ENCODE measurements at places on chromosomes 12 and 14.

- peak; percentile 14 for DNase-seq
Observed at GRCh38 chr12:112537710-112538396, 119.1 kb downstream of the PTPN11 start.

GRCh38 chr14:103313704-103314103 is 20.3 kb upstream of the EIF5 start:
- no peak for DNase-seq

DNA sequence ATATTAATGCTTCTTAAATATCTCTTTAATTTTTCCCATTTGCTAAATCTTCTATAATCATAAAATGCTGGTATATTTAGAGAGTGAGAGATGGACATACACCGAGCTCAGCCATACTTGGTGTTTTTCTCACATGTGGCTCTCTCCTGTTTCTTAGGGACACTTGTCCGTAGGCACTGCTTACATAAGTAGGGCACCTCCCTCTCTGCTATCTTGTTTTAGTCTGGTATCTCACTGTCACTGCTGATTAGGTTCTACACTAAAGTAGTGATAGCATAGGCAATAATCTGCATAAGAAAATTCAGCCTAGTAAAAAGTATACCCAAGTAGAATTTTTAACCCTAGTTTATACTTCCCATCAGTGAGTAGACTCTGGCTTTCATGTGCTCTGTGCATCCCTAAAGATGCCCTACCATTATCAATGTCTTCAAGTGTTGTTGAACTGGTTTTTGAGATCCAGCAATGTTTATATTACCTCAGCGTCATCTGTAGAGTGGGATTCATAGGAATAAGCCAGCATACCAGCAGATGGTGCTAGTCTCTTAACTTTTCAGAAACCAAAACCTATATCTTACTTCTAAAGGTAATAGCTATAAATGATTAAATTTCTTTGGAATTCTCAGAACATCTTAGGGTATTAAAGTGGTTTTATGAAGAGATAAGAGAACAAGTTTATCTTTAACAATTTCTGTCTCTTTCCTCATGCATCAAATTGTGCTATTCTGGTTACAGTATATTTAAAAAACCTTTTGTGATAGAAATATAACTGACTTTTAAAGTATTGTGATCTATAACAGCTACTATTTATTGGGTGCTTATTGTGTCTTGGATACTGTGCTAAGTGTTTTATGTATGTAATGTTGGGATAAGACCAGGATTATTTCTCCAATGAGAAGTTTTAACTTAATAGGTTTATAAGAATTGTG is 32.9 kb downstream of the ARID2 start:
- DNase-seq, result peak; percentile 10

DNA sequence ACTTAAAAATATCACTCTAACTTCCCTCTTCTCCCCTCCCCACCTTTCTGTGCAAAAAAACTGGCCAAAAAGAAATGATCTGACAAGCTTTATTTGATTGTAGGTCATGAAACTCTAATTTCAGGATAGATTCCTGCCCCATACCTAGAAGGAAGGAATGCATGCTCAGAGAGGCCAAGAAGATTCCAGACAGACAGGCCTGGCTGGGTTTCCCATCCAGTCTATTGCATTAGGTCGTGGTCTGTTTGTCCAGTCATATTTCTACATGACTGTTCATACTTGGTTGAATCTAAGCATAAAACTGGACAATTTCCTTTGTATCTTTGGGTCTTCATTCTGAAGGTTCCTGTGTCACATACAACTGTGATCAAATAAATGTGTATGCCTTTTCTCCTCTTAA is 20.0 kb upstream of the SLC15A5 start:
- no peak for DNase-seq

GRCh38 chr14:71554959-71555612 is 377.1 kb upstream of the RGS6 start:
- DNase-seq, result no peak

DNA sequence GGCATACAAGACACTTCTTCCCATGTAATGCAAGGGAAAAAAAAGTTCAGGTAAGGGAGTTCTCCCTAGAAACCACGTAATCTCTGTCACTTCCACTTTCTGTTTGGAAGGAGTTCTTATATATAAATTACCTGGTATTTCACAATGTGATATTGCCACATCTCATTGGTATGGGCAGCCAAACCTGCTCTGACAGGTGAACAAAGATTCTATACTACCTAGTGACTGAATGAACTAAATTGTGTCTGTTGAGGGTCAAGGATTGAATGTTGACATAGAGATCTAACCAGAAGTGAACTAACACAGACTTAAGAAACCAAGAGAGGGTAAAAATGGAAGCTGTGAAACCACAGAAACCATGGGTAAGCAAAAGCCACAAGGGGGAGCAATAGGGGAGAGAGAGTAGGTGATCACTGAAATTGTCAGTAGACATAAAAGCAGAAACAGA is 161.3 kb downstream of the RPL10L start:
- DNase-seq, result peak; percentile 9

- no peak for DNase-seq
Observed at GRCh38 chr14:69013943-69014782, 35.1 kb upstream of the ACTN1 start.

- peak; percentile 36 for DNase-seq
Observed at GRCh38 chr14:35365130-35366055, 39.2 kb downstream of the NFKBIA start.

DNA sequence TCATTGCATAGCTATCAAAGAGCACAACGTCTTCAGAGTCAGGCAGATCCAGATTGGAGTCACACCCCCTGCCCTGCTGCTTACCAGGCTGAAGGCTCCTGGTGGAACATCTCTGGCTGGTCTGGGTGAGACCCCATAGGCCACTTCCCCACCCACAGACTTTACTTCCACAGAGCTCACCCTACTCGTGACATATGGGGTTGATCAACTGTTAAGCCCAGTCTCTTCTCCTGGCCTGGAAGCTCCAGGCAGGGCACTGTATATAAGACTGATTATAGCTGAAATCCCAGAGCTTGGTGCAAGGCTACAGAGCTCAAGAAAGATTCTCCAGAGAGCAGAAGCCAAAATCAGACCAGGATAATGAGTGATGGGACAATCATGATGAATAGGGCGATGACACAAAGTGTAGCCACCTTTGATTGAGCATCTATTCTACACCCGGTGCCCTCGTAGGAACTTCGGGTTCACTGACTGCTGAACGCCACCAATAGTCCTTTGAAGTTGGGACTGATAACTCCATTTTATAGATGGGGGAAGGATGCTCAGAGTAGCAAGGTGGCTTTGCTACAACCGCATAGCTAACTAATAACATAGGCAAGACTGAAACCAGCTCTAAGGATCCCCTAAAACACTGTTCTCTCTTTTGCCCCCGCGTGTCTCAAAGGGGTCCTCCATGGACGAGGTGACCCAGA is 287.8 kb downstream of the BCL11B start:
- DNase-seq, result no peak

GRCh38 chr12:57192920-57193319 is 23.7 kb upstream of the NXPH4 start:
- DNase-seq, result no peak

DNA sequence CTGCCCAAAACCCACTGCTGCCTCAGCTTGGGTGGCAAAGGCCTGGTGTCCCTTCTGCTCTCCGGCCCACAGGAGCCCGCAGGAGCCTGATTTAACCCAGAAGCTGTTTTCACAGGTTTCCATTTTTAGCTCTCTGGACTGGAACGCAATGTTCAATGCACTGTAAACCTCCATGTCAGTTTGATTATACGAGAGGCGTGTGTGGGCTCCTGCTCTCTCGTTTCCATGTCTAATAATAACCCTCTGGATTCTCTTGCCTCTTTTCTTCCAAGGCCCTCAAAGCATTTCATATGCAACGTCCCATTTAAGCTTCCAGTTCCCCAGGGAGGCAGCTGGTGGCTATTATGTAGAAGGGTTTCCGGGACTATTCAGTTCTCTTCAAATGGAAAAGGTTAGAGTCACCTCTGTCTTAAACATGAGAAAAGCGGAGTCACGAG is 161.1 kb downstream of the SUDS3 start:
- DNase-seq, result no peak

GRCh38 chr14:78873581-78873980 is 703.4 kb downstream of the NRXN3 start:
- DNase-seq, result no peak

GRCh38 chr12:87217491-87217890 is 811.7 kb downstream of the C12orf50 start:
- DNase-seq, result no peak

DNA sequence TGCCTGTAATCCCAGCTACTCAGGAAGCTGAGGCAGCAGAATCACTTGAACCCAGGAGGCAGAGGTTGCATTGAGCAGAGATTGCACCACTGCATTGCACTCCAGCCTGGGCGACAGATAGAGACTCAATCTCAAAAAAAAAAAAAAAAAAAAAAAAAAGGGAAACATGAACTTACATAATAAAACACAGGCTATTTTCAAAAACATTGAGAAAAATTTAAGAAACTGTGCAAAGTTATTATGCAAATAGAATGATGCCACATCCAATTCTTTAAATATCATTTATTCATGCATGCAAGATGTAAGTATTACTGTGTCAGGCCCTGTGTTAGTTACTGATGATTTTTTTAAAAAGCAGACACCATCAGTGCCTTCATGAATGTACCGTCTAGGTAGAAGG is 20.0 kb upstream of the SLC16A7 start:
- no peak for DNase-seq

- DNase-seq, result no peak
Observed at GRCh38 chr14:99754141-99755067, 38.8 kb upstream of the EML1 start.

GRCh38 chr12:49720214-49720613 is 13.0 kb upstream of the FMNL3 start:
- DNase-seq, result no peak

- DNase-seq, result no peak
Observed at GRCh38 chr12:104985206-104985605, 910 bp upstream of the NOPCHAP1 start.

- no peak for DNase-seq
Observed at GRCh38 chr14:96934638-96935330, 137.6 kb downstream of the VRK1 start.

GRCh38 chr12:42283739-42284138 is 42.2 kb downstream of the ZCRB1 start:
- DNase-seq, result no peak

- DNase-seq, result no peak
Observed at GRCh38 chr12:66698558-66698957, 19.7 kb upstream of the GRIP1 start.

- no peak for DNase-seq
Observed at GRCh38 chr12:19453961-19454360, 14.7 kb downstream of the AEBP2 start.

DNA sequence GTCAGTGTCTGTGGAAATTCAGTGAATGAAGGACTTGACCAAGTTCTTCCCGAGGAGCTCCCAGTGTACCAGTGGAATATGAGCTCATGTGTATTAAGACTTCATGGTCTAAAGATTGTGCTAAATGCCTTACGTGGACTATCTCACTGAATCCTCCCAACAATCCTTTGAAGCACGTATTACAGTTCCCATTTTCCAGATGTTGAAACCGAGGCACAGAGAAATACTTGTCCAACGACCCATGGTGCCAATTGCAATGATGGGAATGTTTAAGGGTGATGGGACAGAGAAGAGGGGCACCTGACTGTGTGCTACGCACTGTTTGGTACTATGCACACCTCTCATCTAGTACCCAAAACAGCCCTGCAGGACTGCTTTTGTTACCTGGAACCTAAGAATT is 77.2 kb downstream of the PAPOLA start:
- DNase-seq, result no peak

DNA sequence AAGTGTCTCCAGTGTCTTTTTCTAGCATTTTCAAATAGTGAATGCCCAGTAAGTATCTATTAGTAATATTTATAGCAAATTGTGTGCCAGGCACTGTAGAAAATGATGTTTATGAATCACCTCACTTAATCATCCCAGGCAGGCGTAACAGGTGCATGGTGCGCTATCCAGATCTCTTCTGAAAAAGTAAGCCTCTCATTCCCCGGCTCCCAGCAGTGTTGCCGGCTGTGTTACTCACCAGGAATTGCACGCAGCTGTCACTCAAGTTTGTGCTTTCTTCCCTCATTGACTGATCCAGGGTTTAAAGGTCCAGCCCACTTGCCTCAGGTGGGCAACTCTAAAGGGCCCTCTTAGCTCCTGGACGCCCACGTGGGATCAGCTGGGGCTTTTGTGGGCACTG is 173.8 kb upstream of the RASSF8 start:
- no peak for DNase-seq

DNA sequence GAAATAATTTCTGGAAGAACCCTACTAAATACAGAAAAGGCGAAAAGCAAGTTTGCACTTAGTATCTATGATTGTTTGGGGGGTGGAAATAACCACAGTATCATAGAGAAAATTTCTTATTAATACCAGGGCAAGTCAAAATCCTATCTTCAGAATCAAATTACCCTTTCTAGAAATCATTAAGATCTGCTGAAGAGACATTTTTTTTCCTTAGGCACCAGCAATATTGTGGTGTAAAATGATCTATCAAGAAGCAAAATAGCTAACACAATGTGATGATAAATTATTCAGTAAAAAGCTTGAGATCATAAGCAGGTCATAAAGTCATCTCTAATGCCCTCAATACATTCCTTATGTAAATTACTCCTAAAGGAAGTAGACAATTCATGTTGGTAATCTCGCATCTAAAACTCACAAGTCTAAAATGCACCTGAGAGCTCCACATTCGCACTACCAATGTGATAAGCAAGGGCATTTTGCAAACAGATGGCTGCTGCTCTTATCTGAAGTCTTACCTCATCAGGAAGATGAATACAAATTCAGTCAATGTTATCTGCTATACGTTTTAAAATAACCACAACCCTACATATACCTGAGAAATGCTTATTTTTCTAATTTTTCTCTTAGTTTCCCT is 14.6 kb downstream of the HEATR5A start:
- DNase-seq, result no peak

GRCh38 chr14:86501611-86502010 is 971.7 kb downstream of the FLRT2 start:
- DNase-seq, result no peak

- DNase-seq, result no peak
Observed at GRCh38 chr12:76457010-76457409, 102.6 kb downstream of the OSBPL8 start.

DNA sequence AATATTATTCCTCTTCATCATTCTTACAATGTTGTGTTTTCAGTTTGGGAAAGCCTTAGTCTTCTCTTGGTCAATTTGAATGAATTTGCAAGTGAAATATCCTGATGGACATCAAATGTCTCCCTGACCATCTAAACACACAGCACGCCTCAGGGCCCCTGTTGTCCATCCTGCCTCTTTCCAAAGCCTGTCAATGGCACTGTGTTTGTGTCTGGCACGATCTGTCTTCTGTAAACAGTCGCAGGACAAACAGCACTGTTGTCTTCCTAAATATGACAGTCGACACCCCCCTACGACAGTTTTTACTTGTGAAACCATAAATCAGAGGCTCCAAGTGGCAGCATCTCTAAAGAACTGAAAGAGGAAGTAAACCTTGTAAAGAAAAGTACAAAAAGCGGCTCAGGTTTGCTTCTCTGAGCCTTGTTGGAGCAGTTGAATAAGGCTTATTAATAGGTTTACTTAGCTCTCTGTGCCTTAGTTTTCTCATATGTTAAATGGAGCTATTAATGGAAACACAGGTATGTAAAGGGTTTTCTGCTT is 285.8 kb downstream of the NRXN3 start:
- no peak for DNase-seq

- DNase-seq, result no peak
Observed at GRCh38 chr12:111260732-111261131, 108.2 kb downstream of the PHETA1 start.

GRCh38 chr12:68675101-68675842 is 11.5 kb upstream of the NUP107 start:
- no peak for DNase-seq

GRCh38 chr12:76611533-76611932 is 52.0 kb upstream of the OSBPL8 start:
- DNase-seq, result no peak

- no peak for DNase-seq
Observed at GRCh38 chr12:115273456-115273855, 589.5 kb upstream of the TBX3 start.

GRCh38 chr12:20259786-20260185 is 108.6 kb upstream of the PDE3A start:
- DNase-seq, result no peak
